ENCODE measurements at places on chromosomes 12 and 14.

GRCh38 chr12:73726881-73727280 is 810.8 kb upstream of the ATXN7L3B start:
- no peak for DNase-seq

DNA sequence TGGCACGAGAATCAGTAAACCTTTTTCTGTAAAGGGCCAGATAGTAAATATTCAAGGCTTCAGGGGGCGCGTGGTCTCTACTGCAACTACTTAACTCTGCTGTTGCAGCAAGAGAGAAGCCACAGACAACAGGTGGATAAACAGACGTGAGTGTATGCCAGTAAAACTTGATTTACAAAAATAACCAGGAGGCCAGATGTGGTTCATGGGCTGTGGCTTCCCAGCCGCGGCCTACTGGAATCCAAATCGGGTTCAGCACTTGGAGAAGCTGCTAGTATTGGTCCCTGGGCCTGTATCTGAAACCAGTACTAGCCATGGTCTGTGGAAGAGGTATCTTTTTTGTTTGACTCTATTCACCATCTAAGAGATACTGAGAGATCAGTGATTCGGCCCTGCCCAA is 13.3 kb downstream of the PPP2R5C start:
- no peak for DNase-seq

GRCh38 chr12:120651821-120652220 is 11.4 kb downstream of the CABP1 start:
- no peak for DNase-seq

- DNase-seq: no peak
Measured at GRCh38 chr12:18414671-18415070, 153.4 kb downstream of the PIK3C2G start.

GRCh38 chr14:74619672-74620131 is 7.7 kb upstream of the LTBP2 start:
- DNase-seq: peak; percentile 95

DNA sequence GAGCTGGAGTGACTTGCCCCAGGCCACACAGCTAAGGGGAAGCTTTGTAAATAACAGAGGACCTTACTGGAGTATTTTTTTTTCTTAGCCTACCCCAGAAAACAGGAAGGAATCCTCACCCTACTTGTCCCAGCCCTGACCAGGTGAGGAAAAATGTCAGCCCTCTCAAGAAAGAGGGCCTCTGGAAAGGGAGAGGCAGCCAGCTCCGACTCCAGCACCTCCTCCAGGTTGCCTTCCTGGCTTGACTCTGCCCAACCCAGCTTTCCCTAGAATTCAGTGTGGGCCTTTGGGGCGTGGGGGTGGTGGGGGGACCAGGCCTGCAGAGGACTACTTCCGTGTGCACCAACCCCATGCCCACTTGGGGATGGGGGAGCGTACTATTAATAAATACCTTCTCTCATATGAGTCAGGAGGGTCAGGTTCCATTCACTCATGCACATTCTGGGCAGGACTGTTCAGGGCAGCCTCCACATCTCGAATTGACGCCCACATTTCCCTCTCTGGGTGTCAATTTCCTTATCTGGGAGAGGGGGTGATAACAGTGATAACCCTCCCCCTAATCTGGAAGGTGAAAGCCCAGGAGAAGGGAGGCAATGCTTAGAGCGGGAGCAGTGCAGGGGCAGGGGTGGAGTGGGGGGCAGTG is 5.2 kb downstream of the RHOF start:
- no peak for DNase-seq

GRCh38 chr14:91317381-91318308 is 73.1 kb upstream of the GPR68 start:
- DNase-seq: no peak

DNA sequence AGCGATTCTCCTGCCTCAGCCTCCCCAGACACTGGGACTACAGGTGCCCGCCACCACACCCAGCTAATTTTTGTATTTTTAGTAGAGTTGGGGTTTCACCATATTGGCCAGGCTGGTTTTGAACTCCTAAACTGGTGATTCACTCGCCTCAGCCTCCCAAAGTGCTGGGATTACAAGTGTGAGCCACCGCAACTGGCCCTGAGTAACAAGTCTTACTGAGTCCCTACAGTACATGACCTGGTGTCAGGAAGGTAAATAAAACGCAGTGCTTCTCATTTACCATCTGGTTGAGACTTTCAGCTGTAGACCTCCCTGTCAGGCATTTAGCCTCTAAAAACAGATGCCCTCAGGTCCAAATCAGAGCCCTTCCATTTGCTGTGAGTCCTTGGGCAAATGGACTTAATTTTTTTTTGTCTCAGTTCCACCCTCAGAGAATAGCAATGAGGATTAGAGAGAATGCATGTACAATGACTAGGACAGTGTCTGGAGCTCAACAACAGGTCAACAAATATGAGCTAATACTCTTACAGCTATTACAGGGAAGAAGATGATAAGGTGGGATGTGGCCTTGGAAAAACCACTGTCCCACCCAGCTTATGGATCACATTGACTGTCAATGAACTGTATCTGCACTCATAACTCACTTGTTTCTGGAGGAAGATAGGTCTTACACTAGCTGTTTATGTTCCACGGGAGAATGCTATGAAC is 70.5 kb downstream of the PHLDA1 start:
- DNase-seq: no peak

GRCh38 chr12:121917950-121918678 is at the start of gene CFAP251:
TSS of gene CFAP251 (plus strand) at chr12:121918592. CDS start at chr12:121921306, 2,714 bp downstream.
- peak; percentile 96 for DNase-seq

All from tibial artery (tissue), 4 donors.